ENCODE measurements at places on chromosomes 5 and 9.

DNA sequence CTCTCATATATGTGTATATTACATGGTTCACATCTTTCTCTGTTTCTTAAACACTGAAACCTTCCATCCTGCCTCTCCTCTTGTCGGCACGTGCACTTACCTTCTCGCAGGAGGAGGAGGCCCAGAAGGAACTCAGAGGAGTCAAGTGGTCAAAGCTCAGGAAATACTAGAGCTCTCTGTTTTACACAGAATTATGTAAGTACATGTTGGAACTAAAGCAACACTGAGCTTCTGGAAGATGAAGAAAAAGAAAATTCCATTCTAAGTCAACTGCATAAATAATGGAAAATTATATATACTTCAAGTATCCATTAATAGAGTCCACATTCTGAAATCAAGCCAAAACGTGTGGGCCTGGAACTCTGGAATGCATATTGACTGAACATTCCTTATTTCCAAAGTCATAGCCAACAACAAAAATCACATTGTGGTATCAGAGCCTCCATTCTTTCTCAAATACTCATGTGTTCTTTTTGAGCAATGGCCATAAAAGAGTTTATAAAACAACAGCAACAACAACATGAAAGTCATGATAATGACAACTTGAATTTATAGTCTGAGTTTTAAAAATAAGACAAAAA is 121.5 kb upstream of the RAI14 start:
- peak; percentile 99 for DNase-seq

DNA sequence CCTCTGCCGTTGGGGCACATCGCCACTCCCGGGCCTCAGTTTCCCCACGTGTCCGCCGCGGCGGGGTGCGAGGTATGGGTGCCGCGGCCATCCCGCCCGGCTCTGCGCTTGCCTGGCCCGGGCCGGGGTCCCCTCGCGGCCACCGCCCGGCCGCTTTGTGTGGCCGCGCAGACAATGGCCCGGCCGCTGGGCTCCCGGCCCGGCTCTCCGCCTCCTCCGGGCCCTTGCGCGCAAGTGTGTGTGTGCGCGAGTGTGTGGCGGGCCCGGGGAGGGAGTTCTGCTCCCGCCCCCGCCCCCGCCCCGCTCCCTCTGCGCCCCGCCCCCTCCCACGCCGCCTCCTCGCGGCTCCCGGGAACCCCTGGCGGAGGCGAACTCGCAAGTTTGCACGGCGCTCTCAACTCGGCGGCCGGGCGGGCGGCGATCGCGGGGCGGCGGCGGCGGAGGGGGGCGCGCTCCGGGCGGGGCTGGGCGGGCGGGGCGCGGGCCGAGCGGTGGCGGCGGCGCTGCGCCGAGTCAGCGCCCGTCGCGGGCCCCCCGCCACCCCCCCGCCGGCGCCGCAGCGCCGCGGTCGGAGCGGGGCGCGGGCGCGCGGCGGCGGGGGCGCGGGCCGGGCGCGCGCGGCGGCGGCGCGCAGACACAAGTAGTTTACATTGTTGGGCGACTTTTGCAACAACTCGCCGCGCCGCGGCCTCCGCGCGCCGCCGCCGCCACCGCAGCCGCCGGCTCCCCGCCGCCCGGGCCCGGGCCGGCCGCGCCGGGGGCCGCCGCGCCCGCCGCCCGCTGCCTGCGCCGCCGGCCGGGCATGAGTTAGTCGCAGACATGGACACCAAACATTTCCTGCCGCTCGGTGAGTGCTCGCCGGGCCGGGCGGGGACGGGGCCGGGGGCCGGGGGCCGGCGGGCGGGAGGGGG is at the start of gene RXRA:
Gene RXRA (plus strand): TSS at position 643 of the 911 bp plus-strand sequence. CDS start 177 bp downstream, at position 820.
- DNase-seq = peak; percentile 92

DNA sequence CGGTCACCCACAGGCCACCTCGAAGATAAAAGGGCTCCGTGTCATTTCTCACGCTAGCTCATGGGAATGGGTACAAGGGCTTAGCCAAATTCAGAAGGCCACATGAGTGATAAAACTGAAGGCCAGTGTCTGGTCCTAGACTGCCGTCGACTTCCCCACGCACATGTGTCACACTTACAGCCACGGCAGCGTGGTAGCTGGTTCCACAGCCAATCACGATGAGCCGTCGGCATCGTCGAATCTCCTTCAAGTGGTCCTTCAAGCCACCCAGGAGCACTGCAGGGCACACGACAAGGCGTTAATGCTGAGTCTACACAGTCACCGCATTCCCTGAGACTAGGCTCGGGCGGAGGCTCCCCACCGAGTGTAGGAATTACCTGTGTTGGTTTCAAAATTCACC is 24.7 kb upstream of the MAPK9 start:
- no peak for DNase-seq

- DNase-seq = no peak
Observed at GRCh38 chr5:113278976-113279375, 155.8 kb downstream of the TSSK1B start.

GRCh38 chr5:141853895-141854626 is 24.1 kb downstream of the PCDH1 start:
- no peak for DNase-seq

DNA sequence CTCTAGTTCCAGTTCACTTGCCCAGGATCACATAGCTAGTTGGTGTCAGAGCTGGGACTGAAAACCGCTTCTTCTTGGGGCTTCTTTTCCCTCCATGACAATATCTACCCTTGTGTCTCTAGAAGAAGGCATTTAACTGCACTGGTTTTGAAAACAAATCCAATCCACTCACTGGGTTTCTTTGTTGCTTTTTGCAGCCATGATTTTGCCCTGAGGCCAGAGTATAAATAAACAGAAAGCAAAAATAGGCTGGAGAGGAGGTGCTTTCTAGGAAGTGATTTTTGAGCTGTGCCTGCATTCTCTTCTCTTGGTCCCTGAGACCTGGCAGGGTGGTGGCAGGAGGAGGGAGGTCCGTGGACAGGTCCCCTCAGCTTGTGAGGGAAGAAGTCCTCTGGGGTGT is 6.9 kb upstream of the TRIO start:
- DNase-seq = no peak

DNA sequence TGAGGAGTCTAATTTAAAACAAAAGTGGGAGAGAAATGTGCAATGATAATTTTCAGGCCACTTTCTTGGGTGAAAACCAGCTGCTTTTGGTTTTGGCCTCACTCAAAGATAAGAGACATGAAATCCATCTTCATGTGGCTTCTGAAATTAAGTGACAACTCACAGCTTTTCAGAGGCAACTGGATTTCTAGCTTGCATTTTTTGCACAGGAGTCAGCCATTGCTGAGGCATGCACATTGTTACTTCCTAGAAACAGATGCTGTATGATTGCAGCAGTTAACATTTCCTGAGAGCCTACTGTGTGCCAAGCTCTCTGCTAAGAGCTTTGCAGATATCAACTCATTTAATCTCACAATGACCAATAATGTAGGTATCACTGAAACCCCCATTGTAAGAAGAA is 562.6 kb downstream of the NR2F1-AS1 start:
- peak; percentile 54 for DNase-seq
